ENCODE measurements at places on chromosomes 1 and 21.

DNA sequence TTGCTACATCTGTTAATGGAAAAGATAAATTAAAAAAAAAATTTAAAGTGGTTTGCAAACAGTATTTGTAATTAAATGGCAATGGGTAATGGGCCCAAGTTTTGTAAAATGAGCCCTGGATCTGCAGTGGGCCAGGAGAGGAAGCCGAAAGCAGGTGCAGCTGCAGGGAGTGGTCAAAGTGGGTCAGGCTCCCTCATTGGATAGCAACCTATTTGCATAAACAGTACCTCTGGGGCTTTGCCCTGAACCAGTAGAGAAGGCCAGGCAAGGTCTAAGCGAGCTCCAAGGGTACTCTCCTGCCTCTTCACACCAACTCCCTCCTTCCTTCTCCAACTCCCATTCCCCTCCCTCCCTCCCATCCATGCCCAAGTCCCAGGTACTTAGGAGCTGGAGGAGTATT lies 138.9 kb downstream of the HMGB4 start:
- no peak for DNase-seq

DNA sequence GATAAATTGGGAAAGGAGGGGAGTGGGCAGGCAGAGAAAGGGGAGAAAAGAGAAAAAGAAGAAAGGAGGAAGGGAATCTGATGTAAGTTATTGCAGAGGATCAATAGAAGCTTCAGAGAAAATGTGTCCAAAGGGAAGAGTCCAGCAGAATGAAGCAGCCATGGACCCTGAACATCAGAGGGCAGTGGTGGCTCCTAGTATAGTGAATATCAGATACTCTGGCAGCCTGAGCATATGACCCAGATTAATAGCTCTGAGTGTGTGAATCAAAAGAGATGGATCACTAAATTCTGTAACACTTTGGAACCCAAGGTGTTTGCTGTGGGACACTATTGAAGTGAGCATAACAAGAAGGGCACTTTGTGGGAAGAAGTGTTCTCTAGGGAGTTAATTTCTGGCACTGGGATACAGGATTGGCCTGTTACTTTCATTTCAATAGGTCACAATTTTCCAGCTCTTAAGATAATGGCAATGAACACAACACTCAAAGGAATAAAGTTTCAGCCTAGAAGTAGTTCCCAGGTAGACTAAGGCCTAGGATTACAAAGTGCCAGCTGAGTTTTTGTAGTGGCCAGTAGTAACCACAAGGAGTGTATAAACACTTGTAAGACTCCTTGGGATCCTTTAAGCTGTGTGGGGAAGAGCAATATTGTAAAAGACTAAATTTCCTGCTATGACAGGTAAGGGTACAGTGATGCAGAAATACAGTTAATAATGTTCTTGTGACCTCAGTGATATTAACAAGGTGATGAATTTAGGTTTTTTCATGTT lies 164.5 kb upstream of the BEND5 start:
- DNase-seq: no peak

DNA sequence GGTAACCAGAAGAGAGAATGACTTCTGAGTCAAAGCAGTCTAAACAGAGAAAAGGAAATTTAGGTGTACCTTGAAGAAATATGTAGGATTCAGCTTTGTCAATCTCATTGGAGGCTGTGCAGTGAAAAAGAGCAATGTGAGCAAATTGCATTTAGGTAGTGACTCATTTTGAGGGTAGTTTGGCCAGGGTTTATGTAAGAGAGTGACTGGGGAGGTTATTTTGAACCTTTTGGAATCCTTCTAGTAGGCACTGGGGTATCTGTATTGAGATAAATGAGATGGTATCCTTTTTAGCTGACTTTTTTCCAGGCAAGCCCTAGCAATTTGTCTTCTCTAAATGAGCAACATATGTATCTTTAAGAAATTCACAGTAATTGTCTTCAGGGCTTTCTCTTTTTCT lies 95.9 kb downstream of the DISP1 start:
- no peak for DNase-seq

DNA sequence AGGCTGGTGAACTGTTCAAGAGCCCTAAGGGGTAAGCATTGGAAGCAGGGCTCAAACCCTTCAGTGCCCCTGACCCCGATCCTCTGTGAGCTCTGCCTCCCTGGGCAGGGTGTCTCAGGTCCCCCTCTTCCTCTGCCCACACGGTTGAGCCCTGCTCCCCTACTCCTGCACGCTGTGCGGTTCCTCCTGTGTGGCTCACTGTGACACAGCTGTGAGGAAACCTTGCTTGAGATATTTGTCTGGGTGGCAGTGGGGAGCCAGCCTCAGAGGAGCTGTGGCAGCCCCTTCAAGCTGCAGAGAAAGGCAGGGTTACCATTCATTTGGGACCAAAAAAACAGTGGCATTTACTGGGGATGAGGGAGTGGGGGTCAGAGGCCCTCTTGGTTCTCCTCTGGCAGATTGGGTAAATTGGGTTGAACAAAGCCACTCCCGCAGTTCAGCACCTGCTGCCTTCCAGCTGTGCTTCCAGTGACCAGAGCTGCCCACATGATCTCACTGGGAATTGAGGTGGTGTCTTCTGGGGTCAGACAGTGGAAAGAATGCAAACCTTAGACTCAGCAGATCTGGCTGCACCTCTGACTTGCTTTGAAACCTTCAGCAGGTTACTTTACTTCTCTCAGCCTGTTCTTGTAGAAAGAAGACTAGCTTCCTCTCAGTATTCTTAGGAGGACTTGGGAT lies 60.6 kb upstream of the CD1D start:
- no peak for DNase-seq

DNA sequence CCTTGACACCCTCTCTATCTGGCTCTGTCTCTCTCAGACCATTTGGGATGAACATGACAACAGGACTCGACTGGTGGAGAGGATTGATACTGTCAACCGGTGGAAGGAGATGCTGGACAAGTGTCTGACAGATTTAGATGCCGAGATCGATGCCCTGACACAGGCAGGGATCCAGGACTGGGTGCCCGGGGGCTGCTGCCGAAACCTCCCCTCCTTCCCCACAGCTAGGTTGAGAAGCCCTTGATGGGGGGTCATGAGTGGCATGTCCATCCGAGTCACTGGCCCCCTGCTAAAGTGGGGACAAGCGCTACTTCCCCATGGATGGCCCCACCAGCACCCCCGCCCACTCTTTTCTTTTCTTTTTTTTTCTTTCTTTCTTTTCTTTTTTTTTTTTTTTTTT lies 1.2 kb downstream of the TEKT2 start:
- DNase-seq: no peak

All from stimulated activated CD8-positive, alpha-beta memory T cell treated with anti-CD3 and anti-CD28 coated beads, Interleukin-2, amount 100 ng/mL, for 48 hours (primary cell).